IPS DF 6.9 (cell line): ENCODE measurements at places on chromosomes 2 and 18.

DNA sequence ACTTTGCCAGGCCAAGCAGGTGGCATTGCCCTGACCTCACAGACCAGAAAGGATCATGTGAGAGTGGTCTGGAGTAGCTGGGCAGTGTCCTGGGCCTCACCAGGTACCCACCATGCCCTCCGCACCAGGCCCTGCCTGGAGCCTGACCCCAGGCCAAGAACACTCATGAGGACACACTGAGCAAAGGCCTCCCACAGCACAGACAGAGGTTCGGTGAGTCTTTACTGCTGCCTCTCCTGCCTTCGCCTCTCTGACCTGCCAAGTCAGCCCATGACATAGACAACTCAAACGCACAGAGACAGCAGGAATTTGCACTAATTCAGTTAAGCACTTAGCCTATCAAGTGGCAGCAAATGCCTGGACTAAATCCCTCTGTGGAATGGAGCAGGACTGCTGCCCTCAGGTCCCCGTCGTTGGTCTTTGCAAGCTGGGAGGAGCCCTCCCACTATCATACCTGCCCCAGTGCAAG is 62.5 kb downstream of the RHOB start:
- DNase-seq, result no peak

DNA sequence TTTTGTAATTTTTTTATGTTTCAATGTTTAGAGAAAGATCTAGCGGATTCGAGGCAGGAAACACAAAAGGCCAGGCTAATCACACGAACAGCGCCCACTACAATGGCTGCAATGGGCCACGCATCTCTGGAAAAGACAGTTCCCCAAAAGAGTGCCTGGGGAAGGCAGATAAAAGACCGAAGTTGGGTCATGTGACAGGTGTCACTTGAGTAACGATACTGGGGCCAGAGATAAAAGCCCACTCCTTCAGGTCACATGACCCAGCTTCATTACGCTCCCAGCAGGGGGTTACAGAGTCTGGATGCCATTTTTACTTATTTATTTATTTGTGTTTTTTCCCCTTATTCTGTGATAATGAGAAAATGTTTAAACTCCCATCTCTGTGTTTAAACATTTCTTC is 95.4 kb downstream of the CDK15 start:
- no peak for DNase-seq

- DNase-seq, result no peak
These were observed 601.9 kb upstream of the DDX18 start for GRCh38 chr2:117212562-117212961.

GRCh38 chr2:120831891-120832290 is 96.2 kb downstream of the GLI2 start:
- no peak for DNase-seq

GRCh38 chr2:213422211-213422610 is 137.9 kb downstream of the SPAG16 start:
- DNase-seq, result no peak

- no peak for DNase-seq
These were observed 633 bp upstream of the RNF152 start for GRCh38 chr18:61893309-61893970.

GRCh38 chr2:69340101-69340775 is 46.8 kb downstream of the GFPT1 start:
- DNase-seq, result no peak

- no peak for DNase-seq
These were observed 670.3 kb downstream of the NR4A2 start for GRCh38 chr2:155662224-155662623.

GRCh38 chr18:6837904-6838303 is 108.4 kb downstream of the ARHGAP28 start:
- DNase-seq, result no peak

- no peak for DNase-seq
These were observed 24.2 kb upstream of the C2orf42 start for GRCh38 chr2:70214953-70215549.

DNA sequence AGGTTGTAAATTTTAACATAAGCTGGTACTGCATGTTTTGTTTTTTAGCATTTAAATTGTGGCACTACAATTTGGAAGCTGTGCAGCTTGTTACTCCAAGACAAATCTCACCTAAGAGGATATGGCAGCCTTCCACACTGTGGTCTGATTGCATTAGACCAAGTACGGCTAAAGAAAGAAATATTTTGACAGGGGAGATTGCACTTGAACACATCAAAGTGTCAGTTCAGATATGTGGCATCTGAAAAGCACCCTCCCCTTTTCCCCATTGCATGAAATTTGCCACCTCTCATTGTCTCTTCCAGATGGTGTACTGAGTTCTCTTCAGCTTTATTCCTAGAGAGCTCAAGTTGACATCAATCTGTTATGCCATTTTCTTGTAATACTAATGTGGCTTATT is 295.9 kb downstream of the ERBB4 start:
- no peak for DNase-seq

DNA sequence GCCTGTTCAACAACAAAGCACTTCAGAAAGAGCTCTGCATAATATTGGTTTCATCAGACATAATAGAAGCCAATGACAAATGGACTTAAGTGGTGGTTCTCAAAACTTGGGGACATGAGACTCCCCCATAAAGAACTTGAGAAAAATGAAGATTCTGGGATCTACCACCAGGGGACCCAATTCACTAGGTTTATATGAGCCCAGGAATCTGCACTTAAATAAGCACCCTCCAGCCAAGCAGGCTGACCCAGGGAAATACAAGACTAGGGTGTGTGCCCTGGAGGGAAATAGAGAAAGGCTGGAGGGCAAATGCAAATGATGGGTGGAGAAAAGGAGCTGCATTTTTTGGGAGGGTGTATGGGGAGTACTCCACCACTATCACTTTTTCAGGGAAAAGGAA is 52.5 kb downstream of the SATB2 start:
- DNase-seq, result peak; percentile 54

DNA sequence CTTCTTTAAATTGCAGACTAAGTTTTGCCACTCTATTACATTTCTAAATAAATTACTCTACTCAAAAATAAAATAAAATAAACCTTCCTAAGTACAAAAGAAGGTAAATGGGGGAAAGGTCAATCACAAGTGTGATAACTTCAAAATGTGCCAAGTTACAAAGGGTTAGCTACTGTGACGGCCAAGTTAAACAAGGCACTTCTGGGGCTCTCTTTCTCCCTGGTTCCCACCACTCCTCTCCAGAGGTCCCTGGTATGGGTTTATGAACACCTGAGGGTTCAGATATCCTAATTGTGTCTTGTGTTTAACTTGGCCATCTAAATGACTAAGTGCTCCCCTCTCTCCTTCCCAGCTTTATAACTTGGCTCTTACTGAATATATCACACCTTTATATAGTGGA is 5.4 kb downstream of the ZNF521 start:
- DNase-seq, result no peak

GRCh38 chr2:68258851-68259250 is 6.5 kb upstream of the PPP3R1 start:
- DNase-seq, result no peak

- no peak for DNase-seq
These were observed 49.2 kb downstream of the PIKFYVE start for GRCh38 chr2:208315081-208315788.

DNA sequence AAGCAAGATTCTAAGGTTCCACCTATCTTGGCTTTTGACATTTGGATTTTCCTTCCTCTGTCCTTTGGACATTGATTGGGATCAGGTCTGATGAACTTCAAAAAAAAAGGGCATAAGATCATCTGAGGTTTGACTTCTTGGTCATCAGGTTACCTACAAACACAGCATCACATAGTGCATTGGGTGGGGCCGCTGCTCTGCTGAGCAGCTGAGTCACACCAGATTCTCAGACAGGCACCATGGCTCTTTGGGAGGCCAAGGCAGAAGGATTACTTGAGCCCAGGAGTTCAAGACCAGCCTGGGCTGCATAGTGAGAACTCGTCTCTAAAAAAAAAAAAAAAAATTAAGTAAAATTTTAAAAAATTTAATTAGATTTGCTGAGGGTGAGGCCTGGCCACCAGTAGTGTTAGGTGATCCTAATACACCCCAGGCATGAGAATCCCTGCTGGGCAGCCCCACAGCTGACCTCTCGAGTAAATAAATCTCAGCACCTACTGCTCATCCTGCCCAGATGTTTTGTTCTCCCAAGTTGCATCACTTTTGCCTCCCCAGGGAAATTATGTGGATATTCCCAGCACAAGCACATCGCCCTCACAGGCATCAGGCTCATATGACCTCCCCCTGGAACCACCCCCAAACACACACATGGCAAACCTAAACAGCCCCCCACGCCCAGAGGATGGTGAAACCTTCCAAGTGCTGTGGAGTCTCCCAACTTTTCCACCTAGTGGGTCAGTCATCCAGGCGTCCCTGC is 5.3 kb downstream of the MLPH start:
- no peak for DNase-seq

DNA sequence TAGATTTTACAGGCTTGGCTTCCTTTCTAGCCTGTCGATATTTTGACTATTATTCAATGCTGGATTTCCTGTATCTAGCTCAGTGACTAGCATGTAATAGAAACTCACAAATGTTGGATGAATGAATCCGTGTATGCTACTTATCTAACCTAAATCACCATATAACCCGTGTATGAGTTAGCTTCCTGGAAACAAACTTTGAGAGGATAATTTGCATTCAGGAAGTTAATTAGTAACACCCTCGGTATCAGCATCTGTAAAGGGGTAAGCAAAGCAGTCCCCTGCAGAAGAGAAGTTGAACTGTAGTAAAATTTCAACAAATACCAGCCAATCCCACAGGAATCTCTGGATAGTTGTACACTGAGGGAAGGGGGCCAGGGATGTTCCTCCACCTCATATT is 269.4 kb upstream of the LRATD1 start:
- no peak for DNase-seq

DNA sequence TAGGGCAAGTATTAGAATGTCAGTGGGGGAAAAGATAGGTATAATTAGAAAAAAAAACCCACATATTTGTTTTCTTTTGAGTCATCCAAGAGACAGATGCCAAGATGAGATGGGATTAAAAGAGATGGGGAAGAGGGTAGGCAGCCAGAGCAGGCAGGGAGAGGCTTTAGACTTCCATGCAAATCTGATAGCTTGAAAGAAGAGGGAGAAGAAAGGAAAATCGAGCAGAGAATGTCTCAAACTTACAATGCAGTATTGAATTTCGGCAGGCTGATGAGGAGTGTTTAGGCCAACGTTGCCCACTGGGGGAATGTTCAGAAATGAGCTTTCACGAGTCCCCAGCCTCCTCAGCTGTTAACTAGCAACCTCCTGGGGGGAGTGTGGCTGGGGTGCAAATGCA is 91.3 kb downstream of the SPATS2L start:
- DNase-seq, result no peak

DNA sequence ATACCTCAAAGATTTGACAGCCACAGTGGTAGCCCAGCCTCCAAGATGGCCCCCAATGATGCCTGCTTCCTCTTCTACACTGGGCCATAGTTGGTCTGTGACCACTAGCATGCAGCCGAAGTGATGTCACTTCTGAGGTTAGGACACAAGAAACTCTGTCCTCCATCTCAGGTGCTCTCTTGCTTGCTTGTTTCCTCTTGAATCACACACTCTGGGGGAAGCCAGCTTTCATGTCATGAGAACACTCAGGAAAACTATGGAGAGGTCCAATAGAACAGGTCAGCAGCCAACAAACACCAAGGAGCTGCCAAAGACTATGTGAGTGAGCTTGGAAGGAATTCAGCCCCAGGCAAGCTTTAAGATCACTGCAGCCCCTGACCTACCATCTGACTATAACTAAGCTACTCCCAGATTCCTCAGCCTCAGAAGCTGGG is 3.3 kb upstream of the ADAM17 start:
- DNase-seq, result no peak

DNA sequence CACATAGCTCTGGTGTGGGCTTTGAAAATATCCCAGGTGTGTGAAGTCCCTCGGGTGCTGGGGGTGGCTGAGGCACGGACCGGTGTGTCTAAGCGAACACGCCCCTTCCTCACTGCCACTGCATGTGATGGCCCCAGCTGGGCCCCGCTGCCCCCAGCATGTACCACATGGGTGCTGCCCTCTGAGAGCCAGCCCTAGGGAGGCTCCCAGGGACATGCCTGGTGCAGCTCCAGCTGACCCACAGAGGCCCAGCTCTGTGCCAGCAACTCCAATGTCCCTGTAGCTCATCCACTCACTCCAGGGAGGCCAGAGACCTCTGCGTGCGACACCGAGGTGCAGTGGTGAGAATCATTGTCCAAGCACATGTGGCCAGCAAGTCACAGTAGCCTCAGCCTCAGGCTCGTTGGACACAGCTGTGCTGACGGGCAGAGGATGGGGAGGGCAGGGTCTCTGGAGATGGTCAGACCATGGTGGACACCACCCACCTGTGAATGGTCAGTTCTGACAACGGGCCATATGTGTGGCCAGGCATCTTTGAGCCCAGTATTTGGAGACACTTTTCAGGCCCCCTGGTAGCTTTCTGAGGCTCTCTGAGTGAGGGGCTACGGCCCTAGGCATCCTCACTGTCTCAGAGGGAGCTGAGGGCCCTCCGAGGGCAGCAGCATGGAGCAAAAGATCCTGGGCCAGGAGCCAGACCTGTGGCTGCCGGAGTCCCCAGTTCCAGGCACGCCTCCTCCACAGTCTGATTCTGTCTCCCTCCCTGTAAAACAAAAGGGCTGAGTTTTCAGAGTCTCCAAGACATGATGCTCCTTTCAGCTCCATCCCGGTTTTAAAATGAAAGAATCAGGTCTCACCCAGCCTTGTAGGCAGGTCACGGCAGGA is 220.7 kb downstream of the NDUFA10 start:
- no peak for DNase-seq

DNA sequence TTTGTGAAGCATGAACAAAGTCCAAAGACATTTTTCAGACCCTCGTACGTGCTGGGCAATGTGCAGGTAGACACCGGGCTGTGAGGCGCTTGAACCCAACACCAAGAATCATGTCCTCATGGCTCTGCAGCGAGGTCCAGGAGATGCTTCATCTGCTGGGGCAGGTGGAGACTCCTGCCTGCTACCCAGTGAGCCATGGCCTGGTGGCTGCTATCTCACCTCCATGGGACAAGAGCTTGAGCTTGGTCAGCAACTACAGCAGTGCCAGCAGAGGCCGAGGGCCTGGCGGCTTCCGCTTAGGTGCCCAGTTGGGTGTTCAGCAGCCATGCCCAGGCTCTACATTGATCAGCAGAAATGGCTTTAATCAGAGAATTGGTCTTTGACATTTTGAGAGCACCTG is 281.0 kb upstream of the HS6ST1 start:
- DNase-seq, result no peak

- DNase-seq, result no peak
These were observed 2.9 kb upstream of the EPB41L3 start for GRCh38 chr18:5546660-5547059.

GRCh38 chr2:152475982-152476381 is 141.0 kb downstream of the FMNL2 start:
- no peak for DNase-seq

DNA sequence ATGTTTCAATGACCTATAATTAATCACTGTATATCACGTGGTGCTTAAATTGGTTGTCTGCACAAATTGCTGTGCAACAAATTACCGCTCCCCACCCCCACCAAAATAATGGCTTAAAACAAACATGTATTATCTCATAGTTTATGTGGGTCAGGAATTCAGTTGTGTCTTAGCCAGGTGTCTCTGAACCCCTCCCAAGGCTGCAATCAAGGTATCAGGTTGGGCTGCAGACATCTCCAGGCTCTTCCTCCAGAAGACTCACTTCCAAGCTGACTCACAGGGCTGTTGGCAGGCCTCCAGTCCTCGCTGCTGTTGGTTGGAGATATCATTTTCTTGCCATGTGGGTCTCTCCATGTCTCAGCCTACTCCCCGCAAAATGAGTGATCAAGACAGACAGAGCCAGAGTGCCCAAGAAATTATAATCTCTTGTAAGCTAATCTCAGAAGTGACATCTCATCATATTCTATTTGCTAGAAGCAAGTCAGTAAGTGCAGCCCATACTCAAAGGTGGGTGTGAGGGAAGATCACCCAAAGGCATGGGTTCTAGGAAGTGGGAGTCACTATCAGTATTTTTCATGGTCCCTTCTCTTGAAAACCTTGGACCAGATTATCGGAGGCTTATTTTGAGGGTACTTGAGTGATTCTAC is 38.4 kb downstream of the SPC25 start:
- DNase-seq, result no peak
